ENCODE measurements at places on chromosomes 13 and 19.

DNA sequence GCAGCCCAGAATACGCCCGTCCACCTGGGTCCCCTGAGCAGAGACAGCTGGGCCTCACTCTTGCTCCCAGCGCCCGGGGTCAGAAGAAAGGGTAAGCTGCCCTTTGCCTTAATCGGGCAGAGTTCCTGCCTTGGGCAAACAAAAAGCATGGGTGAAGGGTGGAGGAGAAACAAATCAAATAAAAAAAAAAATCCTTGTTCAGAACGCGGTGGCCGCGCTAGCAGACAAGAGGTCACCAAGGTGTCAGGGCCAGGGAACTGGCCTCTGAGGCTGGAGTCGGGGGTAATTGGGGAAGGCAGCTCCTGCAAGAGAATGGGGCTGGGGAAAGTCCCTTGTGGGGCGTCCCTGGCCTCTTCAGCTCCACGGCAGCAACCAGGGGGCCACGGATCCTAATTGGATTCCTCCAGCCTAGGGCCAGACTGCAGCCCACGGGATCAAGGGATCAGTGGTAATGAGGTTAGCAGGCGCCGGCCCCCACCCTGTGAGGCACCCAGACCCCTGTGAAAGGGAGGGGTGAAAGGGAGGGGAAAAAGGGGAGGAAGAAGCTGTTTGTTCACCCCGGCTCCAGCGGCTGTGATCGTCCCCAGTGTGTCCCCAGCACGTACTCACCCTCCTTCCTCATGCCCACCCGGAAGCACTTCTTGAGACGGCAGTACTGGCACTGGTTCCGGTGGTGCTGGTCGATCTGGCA, 5.5 kb downstream of the NR2F6 start:
- DNase-seq = no peak

- DNase-seq = no peak
Measured at GRCh38 chr19:2492870-2493269, 16.9 kb downstream of the GADD45B start.

DNA sequence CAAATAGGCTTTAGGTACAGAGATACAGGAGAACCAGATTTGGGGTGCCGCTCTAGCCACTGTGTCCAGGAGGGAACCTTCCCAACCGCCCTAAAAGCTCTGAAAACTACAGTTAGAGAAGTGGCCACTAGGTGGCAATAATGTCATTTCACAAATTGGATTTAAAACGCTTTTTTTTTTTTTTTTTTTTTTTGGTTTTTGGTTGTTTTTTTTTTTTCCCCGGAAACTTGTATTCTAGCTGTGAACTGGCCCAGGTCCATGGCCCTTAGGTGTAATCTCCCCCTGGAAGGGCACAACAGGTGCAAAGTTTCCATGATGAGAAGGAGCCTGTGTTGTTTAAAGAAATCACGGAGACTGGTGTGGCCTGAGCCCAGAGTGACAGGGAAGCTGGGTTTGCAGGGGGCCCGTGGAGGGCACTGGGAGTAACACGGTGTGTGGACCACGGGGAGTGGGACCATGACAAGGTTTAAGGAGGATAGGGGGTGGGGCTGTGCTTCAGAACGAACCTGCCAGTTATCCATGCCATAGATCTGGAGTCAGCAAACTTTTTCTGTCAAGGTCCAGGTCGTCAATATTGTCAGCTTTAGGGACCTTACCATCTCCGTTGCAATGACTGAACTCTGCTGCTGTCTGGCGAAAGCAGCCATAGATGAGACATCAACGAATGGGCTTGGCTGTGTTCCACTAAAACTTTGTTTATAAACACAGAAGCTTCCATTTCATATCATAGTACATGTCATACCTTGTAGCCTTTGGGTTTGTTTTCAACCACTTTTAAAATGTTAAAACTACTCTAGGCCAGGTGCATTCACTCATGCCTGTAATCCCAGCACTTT, 10.1 kb downstream of the OR1I1 start:
- DNase-seq = no peak

DNA sequence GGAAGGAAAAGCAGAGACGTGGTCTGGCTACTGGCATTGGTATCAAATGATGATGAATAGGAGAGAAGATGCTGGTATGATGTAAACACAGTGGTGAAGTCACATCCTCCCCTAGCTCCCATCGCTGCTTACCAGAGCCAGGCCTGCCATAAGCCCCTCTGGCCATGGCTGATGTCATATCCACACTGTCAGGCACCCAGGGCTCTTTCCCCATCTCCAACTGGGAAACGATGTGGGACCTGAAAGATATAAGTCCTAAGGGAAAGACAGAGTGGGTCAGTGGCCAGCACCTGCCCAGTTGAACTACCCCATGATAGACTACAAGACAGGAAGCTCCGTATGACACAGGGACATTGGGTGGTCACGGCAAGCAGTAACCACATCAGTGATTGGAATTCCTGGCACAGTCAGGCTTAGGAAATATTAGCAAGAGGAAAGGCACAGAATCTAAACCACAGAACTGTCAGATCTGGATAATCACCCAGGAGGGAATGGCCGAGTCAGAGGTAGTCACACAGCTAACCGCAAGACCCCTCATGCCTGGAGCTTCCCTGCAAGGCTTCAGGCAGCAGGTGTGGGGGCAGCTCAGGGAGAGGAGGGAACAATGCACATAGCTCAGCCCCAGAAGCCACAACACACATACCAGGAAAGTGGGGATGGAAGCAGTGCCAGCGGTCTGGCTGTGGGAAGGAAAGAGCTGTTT, 3.8 kb downstream of the ZNF792 start:
- no peak for DNase-seq

- no peak for DNase-seq
Measured at GRCh38 chr19:15316498-15316897, 15.8 kb downstream of the BRD4 start.
